ENCODE measurements at places on chromosomes 7 and 10.

DNA sequence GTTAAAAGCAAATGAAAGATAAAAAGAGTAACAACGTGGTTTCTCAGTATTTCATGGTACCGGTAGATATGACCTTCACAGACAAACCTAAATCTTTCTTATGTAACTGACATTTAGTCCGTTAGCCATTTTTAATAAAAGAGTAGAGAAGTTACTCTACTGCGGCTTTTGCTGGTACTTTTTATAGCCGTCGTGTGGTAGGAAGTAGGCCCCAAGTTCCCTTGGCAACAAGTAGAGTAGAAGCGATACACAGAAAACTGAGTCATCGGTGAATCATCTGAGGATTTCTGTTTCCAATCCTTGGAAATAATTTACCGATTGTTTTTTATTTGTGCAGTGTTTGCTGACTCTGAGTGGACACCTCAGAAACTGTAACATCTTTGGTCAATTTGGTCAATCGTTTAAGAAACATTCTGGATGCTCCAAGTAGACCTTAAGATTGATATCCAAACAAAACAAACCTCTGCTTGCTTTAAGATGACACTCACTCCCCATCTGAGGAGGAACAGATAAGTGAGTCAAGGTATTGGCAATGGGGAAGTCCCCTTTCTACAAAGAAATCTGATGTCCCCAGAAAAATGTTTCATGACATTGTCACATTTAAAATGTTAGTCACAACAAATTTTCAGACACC, 63.9 kb upstream of the AHR start:
- peak overlapping the region; percentile 60 for H3K27ac ChIP-seq
- H3K36me3 ChIP-seq = no peaks in the 10 kb centered on the region
- no peaks in the 10 kb centered on the region for H3K4me1 ChIP-seq
- no peak overlapping the region for H3K4me3 ChIP-seq

DNA sequence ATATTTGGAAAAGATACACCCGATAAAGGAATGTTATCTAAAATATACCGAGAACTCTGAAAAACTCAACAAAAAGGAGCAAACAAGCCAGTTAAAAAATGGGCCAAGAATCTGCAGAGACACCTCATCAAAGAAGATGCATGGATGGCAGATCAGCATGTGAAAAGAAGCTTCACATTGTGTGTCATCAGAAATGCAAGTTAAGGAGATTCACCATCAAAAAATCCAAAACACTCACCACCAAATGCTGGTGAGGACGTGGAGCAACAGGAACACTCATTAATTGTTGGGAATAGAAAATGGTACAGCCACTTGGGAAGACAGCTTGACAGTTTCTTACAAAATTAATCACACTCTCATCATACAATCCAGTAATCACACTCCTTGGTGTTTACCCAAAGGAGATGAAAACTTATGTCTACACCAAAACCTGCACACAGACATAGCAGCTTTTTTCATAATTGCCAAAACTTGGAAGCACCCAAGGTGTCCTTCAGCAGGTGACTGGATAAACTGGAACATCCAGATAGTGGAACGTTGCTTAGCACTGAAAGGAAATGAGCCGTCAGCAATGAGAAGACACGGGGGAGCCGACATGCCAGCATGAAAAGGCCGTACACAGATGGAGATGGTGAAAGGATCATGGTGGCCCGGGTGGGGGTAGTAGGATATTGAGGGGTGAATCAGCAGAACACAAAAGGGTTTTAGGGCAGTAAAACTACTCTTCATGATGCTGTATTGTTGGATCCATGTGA, 27.9 kb upstream of the PWWP2B start:
- DNase-seq = no peak
- no peaks in the 10 kb centered on the region for H3K4me1 ChIP-seq
- no peaks in the 10 kb centered on the region for H3K36me3 ChIP-seq
- no peak overlapping the region for H3K4me3 ChIP-seq

GRCh38 chr7:138982204-138982623, 1.0 kb upstream of the KIAA1549 start:
- H3K27me3 ChIP-seq = peaks cover 70% of the 10 kb centered on the region
- H3K27ac ChIP-seq = no peak overlapping the region
- H3K4me1 ChIP-seq = peaks cover 14% of the 10 kb centered on the region
- peak; percentile 9 for DNase-seq
- no peaks in the 10 kb centered on the region for H3K36me3 ChIP-seq

DNA sequence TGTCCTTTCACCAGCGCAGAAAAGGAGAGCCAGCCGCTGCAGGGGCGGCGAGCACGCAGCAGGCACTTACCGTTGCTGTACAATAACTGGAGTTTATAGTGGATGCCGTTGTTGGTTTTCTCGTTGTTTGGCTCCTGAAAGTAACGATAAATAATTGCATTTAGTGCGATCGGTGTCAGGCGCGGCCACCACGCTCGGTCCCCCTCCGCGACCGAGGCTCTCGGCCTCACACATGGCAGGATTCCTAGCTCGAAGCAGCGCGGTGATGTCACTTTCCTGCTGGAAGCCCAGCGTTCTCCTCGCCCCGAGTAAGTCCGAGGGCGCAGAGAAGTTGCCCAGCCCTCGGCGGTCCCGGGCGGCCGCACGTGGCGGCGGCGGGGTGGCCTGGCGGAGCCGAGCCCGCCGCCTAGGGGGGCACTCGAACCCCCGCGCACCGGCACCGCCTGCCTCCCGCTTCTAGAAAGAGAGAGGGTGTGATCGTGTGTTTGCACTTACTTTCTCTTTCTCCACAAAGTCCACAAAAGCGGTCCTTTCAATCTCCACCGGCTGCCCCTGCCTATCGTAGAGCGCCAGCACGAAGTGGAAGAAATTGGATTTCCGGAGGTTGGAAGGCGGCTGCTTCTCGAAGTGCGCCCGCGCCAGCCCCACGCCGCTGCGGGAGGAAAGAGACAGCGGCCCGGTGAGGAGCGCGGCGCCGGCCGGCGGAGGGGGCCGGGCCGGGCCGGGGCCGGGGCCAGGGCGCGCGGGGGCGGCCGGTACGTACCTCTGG, 1.0 kb downstream of the EBF3 start:
- H3K27ac ChIP-seq = no peak overlapping the region
- no peak overlapping the region for H3K4me3 ChIP-seq
- no peak for DNase-seq

- H3K27ac ChIP-seq = no peak overlapping the region
- no peak for DNase-seq
- peaks cover 12% of the 10 kb centered on the region for H3K36me3 ChIP-seq
Measured at GRCh38 chr10:99432047-99432446, 1.6 kb upstream of the GOT1 start.

GRCh38 chr10:1006573-1006972, 18.3 kb downstream of the GTPBP4 start:
- no peak overlapping the region for H3K27ac ChIP-seq
- H3K27me3 ChIP-seq = no peaks in the 10 kb centered on the region
- H3K4me1 ChIP-seq = peaks cover 13% of the 10 kb centered on the region
- H3K36me3 ChIP-seq = peaks cover 100% of the 10 kb centered on the region
- no peak for DNase-seq

DNA sequence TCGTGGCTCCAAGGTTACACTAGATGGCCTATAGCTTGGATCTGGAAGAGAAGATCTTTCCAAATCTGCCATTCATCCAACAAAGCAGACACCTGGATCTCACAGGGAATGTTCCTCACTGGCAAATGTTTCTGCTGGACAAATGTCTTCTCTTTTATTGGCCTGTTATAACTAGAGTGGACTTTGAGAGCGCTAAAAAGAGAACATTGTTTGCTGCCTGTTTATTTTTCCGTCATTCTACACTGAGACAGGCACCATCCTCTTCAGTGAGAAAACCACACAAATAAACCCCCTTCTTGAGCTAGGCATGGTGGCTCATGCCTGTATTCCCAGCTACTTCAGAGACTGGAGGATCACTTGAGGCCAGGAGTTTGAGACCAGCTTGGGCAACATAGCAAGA, 206.9 kb downstream of the CREB5 start:
- no peaks in the 10 kb centered on the region for H3K27me3 ChIP-seq
- no peak overlapping the region for H3K4me3 ChIP-seq
- no peak overlapping the region for H3K27ac ChIP-seq
- H3K36me3 ChIP-seq = no peaks in the 10 kb centered on the region
- DNase-seq = no peak

DNA sequence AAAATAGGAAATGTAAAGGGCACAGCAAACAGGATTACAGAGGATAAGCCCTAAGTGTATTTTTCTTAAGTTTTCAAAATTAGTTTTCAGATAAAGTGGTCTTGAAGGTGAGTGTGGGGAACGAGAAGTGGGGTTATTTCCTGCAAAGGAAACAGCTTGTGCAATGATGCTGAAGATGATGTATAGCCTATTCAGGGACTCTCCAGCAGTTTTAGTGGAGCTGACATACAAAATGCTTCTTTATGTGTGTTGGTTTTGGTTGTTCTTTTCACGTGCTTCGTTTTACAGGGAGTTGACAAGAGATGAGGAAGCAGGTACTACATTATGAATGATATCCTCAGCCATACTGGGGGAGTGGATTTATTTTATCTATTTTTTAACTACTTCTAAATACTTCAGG, 20.5 kb downstream of the CASD1 start:
- H3K4me3 ChIP-seq = no peak overlapping the region
- no peaks in the 10 kb centered on the region for H3K36me3 ChIP-seq
- no peaks in the 10 kb centered on the region for H3K4me1 ChIP-seq

GRCh38 chr10:79023240-79024162, 45.3 kb upstream of the ZMIZ1 start:
- H3K27ac ChIP-seq = no peak overlapping the region
- DNase-seq = no peak
- peaks cover 67% of the 10 kb centered on the region for H3K4me1 ChIP-seq
- no peaks in the 10 kb centered on the region for H3K36me3 ChIP-seq
- no peak overlapping the region for H3K4me3 ChIP-seq

DNA sequence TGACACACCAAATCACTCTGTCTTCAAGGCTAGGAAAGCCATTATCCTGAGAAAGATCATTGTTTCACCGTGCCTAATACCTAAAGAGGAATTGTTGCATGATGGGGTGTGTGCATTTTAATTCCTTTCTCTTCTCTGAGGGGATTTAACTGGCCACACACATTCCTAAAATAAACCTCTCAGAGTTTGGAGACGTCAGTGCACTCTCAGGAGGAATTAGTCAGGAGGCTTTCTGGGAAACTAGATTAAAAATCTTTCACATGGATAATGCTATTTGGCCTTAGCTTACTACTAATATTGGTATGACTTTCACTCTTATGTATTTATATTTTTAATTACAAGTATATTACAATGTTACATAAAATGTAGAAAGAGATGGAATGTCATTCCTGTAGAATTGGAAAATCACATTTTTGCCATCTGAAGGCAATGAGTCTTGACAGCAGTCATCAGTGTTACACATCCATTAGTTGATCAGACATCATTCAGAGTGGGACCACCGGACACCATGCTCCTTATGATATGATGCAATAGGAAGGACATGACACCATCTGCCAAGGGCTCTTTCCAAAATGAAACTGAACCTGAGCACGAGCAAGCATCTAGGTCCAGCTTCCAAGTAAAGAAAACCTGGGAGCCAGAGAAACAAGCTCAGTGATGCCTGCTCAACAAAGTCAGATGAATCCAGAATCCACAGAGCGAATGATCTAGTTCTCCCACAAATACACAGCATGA, 43.1 kb upstream of the TMEM273 start:
- no peaks in the 10 kb centered on the region for H3K27me3 ChIP-seq
- no peak for DNase-seq
- no peaks in the 10 kb centered on the region for H3K4me1 ChIP-seq
- H3K4me3 ChIP-seq = no peak overlapping the region
- H3K27ac ChIP-seq = no peak overlapping the region

- no peaks in the 10 kb centered on the region for H3K27me3 ChIP-seq
- H3K4me3 ChIP-seq = no peak overlapping the region
- H3K4me1 ChIP-seq = peaks cover 14% of the 10 kb centered on the region
- no peaks in the 10 kb centered on the region for H3K36me3 ChIP-seq
Measured at GRCh38 chr7:91915401-91916050, 25.1 kb upstream of the AKAP9 start.

DNA sequence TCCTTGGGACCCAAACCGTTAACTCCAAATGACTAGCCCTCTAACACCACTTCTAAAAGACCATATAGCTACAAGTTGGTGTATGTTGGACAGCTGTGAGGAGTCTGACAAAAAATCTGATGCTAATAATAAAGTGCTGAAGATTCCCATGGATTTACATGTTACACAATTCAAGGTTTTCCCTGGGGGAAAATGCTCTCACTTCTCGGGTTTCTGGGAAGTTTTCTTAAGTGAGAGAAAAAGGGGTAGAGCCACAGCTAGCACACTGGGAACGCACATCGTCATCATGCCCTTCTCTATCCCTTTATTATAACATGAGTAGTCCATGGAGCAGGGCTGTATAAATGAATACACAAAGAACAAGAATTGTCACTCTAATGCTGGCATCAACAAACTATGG, 162.1 kb downstream of the CHCHD3 start:
- H3K4me1 ChIP-seq = no peaks in the 10 kb centered on the region
- 0 out of 3 replicates have a peak, but pooled peaks cover 5% of the 10 kb centered on the region for H3K36me3 ChIP-seq
- no peak overlapping the region for H3K4me3 ChIP-seq

- no peaks in the 10 kb centered on the region for H3K36me3 ChIP-seq
- H3K27me3 ChIP-seq = no peaks in the 10 kb centered on the region
- no peak overlapping the region for H3K4me3 ChIP-seq
Measured at GRCh38 chr7:121505540-121506182, 109.6 kb upstream of the FAM3C start.

DNA sequence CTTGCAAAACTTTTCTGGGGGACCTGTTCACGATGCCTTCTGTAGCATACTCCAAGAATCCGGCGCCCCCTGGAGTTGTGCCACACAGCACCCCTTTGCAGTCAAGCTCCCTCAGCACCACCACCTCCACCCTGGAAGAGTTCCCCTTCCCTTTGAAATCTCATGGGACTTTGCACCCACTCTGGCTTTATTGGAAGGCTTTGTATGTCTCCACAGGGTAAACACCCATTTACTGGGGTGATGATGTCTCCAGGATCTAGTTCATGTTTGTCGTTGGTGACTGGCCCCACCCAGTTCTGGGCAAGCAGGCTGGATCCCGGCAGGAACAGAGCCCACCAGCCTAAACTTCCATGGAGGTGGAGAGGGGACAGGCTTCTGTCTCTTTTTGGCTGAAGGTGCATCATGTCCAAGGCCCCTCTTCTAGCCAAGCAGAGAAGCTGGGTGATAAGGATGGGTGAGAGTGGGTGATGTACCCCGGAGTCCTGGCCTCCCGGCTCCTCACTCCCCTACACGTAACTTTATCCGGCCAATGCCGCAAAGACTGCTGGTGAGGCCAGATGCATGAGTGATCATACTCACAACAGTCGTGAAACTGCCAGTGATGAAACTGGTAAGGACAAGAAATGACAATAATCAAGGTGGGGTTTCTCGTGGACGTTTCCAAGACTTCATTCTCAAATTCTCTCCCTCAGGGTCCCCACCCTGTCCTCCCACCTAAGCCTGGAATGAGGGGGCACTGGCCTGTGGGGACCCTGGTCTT, 695 bp upstream of the CLDN4 start:
- H3K27me3 ChIP-seq = no peaks in the 10 kb centered on the region
- no peak overlapping the region for H3K4me3 ChIP-seq
- no peak overlapping the region for H3K27ac ChIP-seq

DNA sequence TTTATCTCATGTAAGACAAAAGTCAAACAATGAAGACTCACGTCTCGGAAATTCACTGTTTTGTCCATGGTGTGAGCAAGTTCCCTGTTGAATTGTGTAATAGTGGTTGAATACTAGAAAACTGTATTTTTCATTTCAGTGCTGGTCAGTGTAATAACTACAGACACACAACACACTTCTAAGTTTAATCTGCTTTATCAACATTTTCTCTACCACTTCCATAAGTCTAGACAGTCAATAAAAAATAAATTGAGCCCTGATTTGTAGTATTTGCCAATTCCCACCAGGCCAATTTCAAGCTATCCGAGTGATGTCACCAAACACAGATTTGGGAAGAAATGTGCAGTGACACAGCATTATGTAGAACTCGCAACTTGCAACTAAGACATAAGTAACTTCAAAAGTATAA, 81.9 kb downstream of the GPR141 start:
- H3K4me3 ChIP-seq = no peak overlapping the region
- DNase-seq = no peak
- no peak overlapping the region for H3K27ac ChIP-seq
- no peaks in the 10 kb centered on the region for H3K4me1 ChIP-seq

Data from K562 (cell line).